ENCODE measurements at places on chromosomes 5 and 9.

GRCh38 chr9:135050072-135050990 lies 37.1 kb upstream of the OLFM1 start:
- DNase-seq: no peak

- DNase-seq: peak; percentile 33
Measured at GRCh38 chr5:132425009-132425937, 55.8 kb downstream of the SLC22A5 start.

DNA sequence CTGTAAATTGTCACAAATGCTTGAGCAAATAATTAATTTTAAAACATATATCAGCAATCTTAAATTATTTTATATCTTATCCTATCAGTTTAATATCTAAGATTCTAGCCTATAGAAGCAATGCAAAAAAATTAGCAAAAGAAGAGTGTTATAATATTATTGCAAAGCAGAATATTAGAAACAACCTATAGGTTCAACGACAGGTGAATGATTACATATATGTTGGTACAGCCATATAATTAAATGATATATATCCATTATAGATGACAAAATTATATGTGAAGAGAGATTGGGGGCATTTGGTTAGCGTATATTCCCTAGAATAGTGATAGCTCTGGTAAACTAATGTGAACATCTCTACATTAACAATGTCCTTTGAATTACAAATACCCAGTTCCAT lies at the start of gene IFNE:
Gene IFNE, minus strand, starts transcription at position 101 of the 400 bp plus-strand sequence. CDS start 619 bp downstream, outside the sequence.
- no peak for DNase-seq

GRCh38 chr9:137241490-137242268 lies 592 bp downstream of the TUBB4B start:
- no peak for DNase-seq

DNA sequence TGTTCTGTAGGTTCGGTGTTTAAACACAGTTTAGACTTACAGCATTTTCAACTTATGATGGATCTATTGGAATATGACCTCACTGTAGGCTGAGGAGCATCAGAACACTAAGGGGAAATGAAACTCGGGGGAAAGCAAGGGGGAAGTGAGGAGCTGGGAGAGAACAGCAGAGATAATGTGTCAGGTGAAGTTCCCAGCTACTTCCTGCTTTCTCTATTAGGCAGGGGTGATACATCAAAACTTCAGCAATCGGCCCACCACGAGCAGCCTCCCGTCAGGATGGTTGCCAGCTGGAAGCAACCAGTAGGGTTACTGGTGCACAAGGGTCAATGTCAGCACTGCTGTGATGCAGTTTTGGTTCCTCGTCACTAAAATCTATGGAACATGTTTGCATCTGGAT lies 34.3 kb downstream of the FAT2 start:
- no peak for DNase-seq

DNA sequence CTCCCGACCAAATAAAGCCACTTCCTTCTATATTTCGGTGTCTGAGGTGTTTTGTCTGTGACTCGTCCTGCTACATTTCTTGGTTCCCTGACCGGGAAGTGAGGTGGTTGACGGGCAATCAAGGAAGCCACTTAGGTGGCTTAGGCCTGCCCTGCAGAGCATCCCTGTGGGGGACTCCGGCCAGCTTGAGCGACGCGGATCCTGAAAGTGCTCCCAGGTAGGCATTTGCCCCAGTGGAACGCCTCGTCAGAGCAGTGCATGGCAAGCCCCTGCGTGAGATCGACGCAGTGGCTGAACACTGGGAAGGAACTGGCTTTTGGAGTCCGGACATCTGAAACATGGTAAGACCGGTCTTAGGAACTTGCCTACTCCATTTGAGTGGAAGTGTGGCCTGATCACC lies 157.2 kb upstream of the COX7C start:
- no peak for DNase-seq

- DNase-seq: no peak
Measured at GRCh38 chr5:73298772-73299630, 126.0 kb downstream of the TMEM174 start.

DNA sequence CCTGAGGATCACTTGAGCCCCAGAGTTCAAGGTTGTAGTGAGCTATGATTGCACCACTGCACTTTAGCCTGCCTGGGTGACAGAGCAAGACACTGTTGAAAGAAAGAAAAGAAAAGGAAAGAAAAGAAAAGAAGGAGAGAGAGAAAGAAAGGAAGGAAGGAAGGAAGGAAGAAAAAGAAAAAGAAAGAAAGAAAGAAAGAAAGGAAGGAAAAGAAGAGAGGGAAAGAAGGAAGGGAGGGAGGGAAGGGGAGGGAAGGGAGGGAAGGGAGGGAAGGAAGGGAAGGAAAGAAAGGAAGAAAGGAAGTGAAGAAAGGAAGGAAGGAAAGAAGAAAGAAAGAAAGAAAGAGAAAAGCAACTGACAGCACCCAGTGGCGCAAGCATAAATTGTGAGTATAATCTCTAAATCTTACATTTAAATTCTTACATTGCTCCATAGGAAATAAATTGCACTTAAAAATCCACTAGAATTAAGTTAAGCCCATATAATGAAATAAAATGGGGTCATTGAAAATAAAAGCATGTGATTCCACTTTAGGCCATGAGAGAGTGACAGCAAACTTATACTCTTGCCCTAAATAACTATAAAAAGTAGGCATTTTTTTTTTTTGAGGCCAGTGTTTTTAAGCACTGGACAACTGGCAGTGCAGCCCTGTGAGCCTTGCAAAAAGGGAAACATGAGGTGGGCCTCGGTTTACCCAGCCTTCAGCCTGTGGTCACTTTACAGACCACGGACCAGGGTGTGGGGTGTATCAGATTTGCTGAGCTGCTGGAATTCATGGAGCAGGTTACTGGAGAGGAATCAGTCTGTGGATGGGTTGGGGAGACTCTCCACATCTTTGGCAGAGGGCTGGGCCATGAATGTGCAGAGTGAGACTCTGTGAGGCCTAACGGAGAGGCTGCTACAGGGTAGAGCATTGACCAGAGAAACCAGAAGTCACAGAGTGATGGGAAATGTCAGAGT lies 175.5 kb downstream of the TTLL11 start:
- no peak for DNase-seq

All from kidney glomerular epithelial cell (primary cell).